ENCODE measurements at places on chromosomes 5 and 9.

- DNase-seq = no peak
Observed at GRCh38 chr9:69204849-69205248, 30.8 kb downstream of the TJP2 start.

GRCh38 chr5:145111420-145111819 is 723.7 kb downstream of the PRELID2 start:
- DNase-seq = no peak

DNA sequence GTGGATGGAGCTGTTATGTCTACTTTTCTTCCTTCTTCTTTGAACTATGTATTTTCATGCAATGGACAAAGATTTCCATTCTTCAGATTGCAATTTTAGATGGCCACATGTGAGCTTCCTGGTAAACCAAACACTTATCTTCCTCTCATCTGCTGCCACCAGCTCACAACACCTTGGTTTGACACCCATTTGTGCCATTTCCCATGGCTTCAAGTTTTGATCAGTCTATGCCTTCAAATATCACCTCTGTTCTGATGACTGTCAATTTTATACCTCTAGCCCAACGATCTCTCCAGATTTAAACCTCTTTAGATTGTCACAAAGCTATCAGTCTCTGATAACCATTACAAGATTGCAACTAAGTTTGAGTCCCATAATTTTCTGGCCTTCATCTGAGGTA is 147.2 kb downstream of the TMEM38B start:
- no peak for DNase-seq

DNA sequence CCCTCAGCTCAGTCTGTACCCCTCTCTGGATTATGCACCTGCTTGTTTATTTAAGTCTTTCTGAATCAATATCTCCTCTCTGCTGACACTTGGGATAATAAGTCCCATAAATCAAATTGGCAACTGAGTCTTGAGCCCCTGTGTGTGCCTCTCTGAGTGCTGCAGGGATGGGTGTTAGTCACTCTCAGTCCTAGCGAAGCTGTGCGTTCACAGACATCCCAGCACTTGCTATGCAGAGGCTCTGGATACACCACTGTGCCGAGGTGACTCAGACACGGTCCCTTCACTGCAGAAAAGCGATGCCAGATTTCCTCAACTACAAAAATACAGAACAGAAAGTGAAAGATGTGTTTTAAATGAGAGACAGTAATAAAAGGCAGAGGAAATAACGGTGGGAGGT is 4.1 kb upstream of the KCNMB1 start:
- DNase-seq = no peak

DNA sequence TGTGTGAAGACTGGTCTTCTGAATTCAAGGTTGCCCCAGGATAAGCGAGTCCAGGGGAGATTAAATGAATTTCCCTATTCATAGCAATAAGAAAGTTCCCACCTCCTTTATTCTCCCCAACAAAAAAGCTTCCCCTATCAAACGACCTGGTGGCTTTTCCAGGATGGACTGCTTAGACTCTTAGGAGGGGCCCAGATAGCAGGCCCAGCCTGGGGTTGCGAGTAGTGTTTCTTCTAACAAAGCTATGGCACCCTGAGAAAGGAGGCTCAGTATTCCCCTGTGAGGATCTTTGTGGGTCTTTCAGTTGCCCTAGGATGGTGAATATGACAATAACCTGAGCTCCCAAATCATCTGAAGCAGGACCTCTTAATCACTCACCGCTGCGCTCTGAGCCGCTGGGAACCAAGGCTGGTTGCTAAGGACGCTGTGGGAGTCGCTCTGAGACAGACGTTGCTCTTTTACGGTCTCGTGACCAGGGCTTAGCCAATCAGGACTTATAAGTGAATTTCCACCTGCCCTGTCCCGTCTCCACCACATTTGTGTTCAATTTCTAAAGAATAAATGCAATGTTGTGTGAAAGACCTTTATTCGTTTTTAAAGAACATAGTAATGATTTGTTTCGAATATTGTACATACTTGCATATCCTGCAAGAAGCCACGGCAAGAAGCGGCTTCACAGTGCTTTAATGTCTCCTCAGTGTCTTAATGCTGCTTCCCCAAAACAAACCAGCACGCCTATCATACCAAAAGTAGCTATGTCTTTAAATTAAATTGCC is at the start of gene TMEM232:
Gene TMEM232, minus strand, starts transcription at position 423 of the 776 bp plus-strand sequence. CDS start 59,319 bp downstream, outside the sequence.
- DNase-seq = no peak

DNA sequence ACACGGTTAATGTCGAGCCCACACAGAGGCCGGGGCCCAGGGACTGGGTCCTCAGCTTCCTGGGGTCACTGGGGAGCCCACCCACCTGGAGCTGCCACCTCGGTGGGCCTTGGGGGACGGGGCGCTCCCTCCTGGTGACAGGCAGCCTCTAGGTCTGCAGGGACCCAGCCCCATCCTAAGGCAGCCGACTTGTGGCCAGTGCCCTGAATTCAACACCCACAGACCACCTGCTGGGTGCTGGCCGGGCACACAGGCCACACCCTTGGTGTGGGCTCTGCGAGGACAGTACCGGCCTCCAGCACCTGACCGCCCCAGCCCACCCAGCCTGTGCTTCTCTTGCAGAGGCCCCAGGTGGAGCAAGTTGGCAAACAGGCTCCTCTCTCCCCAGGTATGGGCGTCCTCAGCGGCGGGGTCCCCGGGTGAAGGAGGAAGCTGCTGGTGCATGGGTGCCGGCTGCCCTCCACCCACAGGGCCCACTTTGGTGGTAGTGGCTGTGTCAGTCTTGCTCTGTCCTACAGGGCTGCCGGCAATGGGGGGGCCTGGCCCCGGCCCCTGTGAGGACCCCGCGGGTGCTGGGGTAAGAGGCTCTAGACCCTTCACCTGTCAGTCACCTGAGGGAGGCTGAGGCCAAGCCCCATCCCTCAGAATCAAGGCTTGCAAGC is 8.3 kb downstream of the ENTPD8 start:
- DNase-seq = no peak
